ENCODE measurements at places on chromosomes 16 and 17.

GRCh38 chr17:17180141-17180603 is 26.0 kb downstream of the PLD6 start:
- no peak for DNase-seq

- no peak for DNase-seq
These were observed 4.9 kb downstream of the TIMM22 start for GRCh38 chr17:1001640-1002411.

DNA sequence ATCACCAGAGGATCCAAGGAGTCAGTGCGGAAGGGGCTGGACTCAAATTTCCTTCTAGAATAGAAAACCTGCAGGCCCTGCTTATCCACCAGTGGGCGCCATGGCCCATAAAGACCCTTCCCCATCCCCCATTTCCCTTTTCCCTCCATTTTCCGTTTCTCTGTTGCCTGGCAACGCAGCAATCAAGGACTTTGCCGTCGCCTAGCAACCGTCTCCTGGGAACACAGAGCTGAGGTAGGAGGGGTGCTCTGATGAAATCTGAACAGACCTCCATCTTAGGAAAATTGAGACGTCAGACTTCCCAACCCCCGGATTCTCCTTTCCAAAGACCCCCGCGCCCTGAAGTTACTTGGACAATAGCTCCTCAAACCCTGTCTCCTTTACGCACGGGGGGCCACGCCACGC is 5.7 kb downstream of the DLG4 start:
- DNase-seq = peak; percentile 92

- no peak for DNase-seq
These were observed 2.6 kb downstream of the CACNA1H start for GRCh38 chr16:1155353-1156054.

DNA sequence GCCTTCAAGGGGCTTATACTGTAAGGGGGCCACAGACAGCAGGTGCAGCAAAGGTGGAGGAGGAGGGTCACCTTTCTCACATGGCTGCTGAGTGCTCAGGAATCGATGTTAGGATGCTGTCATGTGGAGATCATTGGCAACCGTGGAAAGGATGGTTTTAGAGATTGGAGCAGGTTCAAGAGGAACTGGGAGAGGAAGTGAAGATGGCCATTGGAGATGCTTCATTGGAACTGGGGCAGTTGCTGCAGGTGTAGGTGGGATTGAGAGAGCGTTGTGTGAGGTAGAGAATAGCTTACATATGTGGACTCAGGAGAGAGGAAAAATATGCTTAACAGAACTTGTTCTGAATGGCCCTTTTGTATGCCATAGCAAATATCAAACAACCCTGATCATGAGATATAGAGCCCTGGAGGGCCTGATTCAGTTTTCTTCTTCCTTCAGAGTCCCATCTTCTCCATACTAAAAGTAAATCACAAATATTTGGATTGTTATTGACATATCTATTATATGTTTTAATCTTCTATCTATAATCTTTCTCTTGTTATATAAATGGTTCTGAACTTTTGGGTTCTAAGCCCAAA is 40.8 kb downstream of the LDHD start:
- DNase-seq = no peak

DNA sequence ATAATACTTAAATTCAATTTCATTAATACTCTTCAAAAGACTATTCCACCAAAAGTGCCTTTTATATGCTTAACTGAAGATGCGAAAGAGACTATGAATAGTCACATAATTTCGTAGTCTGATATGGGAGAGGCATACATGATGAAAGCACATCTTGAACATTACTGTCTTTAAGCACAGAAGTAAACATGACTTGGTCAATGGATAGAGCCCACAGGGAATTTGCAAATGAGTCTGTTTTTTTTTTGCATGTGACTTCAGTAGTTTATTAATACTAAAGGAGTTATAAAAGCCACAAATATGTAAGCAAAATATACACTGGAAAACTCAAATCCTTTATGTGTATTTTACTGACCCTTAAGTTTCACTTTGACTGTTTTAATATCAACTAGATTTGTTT is 15.9 kb downstream of the ADPRM start:
- DNase-seq = no peak

- DNase-seq = no peak
These were observed 616.2 kb downstream of the MAF start for GRCh38 chr16:78984324-78984723.

- no peak for DNase-seq
These were observed 24.4 kb downstream of the LASP1 start for GRCh38 chr17:38894276-38894675.

DNA sequence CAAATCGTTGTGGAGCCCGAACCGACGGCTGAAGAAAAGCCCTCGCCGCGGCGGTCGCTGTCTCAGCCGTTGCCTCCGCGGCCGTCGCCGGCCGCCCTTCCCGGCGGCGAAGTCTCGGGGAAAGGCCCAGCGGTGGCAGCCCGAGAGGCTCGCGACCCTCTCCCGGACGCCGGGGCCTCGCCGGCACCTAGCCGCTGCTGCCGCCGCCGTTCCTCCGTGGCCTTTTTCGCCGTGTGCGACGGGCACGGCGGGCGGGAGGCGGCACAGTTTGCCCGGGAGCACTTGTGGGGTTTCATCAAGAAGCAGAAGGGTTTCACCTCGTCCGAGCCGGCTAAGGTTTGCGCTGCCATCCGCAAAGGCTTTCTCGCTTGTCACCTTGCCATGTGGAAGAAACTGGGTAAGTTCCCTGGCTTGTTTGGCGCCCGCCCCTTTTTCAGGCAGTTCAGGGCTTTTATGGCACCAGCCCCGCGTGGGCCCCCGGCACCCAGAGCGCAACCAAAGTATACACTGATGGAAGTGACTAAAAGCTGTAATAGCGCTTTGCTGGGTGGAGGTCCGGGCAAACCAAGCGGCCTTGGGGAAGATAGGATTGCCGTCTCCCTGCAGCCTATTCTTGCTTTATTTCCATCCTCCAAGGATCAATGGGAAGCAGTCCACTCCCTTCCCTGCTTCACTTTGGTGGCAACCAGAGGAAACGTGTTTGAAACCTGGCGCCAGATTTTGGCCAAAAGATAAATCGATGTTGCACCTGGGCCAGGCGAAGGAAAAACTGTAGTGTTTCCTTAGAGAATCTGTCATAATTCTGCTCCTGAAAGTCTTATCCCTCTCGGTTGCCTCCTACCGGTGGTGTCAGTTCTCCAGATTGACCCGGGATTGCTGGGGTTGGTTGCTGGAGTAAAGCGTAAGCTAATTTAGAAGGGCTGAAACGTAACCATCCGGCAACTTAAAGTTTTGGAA is 775 bp downstream of the PPM1D start:
- peak; percentile 39 for DNase-seq

- DNase-seq = peak; percentile 83
These were observed at the start of gene SLC16A11 for GRCh38 chr17:7043497-7044198. Gene SLC16A11, minus strand, starts transcription at chr17:7044092. Its CDS starts 579 bp downstream, at chr17:7043513.

DNA sequence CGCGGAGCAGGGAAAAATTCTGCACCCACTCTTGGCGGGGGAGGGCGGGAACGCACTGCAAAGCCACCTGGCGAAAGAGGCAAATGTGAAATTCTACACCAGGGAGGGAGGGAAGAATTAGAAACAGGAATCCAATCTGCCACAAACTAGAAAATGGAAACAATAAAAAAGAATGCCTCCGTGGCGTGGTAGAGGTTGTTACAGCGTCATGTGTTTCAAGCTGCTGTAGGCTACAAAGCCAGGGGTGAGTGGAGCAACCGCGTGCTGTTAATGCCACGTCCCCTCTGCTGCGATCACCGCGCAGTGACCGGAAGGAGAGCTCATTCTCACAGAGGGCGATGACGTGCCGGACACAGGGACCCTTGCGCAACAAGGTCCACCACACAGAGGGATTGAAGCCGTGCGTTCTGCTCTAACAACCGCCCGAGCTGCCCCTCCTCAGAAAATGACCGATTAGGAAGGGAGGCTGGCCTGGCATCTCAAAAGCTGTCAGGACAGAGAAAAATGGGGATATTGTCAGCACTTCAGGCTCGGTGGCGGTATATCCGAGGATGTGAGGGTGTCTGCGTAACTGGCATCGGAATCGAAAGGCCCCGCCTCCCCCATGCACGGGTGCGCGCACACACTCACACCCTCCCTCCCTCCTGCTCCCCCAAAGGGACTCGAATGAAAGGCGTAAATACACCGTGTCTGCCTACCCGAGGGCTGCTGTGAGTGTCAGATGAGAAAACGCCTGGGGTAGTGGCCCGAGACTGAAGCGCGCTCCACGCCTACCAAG is 70.8 kb upstream of the TNRC6C start:
- DNase-seq = peak; percentile 44

DNA sequence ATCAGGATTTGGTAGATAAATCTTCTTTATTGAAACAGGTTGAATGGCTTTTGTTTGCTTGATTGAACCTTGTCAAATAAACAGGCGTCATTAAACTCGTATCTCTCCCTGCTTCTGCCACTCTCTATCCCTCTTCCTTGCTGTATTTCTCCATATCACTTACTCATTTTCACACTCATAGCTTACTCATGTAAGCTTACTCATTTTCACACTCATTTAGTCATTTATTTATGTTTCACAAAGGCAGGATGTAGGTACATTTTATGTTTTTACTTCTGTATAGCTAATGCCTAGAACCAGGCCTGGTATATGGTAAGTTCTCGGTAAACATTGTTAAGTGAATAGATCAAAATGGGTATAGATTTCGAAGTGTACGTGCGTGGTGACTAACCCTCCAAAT is 450.0 kb downstream of the PMP22 start:
- DNase-seq = no peak

- DNase-seq = no peak
These were observed 52.6 kb downstream of the RBFOX3 start for GRCh38 chr17:79558091-79558900.

GRCh38 chr16:5516115-5516514 is 418.5 kb upstream of the EEF2KMT start:
- DNase-seq = no peak

DNA sequence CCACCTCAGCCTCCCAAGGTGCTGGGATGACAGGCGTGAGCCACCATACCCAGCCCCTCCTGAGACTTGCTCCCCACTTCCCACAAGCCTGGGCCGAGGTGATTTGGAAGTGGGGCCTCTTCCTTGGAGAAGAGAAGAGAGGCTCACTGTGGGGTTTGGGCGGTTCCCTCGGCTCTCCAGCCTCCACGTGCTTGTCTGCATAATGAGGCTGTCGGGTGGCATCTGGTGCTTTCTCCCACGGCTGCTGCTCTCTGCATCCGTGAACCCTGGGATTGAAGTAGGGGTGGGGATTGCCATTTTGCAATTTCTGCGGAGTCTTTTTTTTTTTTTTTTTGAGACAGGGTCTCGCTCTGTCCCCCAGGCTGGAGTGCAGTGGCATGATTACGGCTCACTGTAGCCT is 101.4 kb downstream of the RAP1GAP2 start:
- no peak for DNase-seq

- DNase-seq = no peak
These were observed 878 bp upstream of the RNF157 start for GRCh38 chr17:76241204-76241538.

- no peak for DNase-seq
These were observed 65.6 kb upstream of the CBX4 start for GRCh38 chr17:79904865-79905264.

DNA sequence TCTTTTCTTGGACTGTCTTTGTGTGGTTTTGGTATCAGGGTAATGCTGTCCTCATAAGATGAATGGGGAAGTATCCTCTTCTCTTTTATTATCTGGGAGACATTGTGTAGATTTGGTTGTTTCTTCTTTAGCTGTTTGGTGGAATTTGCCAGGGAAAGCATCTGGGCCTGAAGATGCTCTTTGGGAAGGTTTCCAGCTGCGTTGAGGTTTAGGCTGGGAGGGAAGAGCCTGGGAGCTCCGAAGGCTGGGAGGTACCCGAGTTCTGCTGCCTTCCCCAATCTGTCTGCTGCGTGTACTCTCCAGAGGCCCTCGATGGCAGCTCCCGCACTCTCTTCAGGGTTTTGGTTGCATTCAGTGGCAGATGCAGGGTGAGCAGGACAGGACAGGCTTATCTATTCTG is 25.6 kb upstream of the CRISPLD2 start:
- no peak for DNase-seq

DNA sequence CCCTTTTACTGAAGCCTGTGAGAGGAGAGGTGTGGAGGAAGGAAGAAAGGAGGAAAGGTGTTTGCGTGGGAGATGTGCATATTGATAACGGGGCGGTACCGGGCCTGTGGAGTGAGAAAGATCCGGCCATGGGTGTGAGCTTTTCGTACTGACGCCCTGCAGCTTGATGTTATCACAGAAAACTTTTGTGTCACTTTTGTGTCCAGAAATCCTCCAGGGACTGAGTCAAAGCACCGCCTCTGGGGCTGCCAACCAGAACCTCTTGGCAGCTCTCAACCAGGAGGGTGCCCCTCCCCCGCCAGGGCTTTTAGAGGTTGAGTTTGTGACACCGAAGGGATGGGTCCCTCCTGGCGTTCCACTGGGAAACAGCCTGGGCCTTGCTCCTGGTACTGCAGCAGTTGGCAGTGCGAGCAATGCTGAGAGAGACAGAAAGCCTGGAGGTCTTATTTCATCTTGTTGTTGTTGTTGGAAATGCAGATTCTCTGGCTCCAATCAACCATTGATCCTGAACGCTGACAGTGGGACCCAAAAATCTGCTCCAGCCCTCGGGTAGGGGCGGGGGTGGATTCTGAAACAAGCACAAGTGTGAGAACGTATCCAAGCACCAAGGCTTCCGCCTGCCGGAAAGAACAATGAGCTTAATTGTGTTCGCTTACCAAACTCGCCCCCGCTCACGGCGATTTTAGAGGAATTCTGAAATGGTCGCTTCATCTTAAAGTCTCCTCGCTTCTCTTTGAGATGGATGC is 65.0 kb downstream of the CRISPLD2 start:
- no peak for DNase-seq

DNA sequence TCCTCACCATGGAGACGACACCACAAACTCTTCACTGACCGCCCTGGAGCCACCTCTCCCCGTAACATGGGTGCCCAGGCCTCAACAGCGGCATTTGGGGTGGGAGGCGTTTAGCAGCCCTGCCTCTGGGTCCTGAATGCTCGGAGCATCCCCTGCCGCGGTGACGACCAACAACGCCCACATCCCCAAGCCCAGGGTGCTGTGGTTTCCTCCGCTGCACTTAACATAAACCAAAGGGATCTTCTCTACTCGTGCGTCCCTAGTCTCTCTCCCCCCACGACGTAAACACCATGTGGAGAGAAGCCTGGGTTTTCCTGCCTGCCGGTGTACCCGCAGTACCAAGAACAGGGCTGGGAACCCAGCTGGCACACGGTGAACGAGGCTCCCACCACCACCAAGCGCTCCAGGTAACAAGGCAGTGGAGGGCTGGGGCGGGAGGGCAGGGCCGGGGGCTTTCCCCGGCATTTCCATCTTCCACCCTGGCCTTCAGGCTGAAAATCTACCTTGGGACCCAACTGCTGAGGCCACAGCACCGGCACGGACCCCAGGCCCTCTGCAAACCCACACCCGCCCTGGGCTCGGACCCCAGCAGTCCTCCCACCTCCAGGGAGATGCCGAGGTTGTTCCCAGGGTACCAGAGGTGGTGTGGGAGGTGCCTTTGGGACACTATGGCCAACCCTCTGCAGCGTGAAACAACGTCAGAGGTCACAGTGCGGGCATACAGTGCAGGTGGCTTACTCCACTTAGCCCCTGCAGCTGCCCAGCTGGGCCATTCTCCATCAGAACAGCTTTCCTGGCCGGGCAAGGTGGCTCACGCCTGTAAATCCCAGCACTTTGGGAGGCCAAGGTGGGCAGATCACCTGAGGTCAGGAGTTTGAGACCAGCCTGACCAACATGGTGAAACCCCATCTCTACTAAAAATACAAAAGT is 54.3 kb downstream of the TIMM22 start:
- DNase-seq = no peak

Measured in NCI-H1092 (cell line).